NT2/D1 (cell line): ENCODE measurements at places on chromosomes 1 and 21.

- peak; percentile 60 for DNase-seq
Measured at GRCh38 chr21:18840239-18840638, 436.7 kb upstream of the TMPRSS15 start.

DNA sequence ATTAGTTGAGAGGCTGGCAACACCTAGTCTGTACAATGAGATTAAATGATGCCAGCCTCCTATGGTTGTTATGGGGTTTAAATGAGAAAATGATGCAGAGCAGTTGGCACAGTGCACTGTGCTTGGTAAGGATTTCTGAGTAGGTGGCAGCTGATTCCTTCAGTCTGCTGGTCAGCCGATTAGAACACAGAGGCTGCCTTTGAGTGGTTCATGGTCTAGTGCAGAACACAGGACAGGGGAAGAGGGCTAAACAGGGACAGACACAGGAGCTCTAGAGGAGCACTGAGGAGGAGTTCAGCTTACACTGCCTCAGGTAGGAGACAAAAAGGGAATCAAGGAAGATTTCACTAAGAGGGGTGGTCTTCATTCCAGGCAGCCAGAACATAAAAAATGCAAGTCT lies 1.4 kb downstream of the TIE1 start:
- no peak for DNase-seq

GRCh38 chr1:85571828-85572227 lies 8.7 kb upstream of the CCN1 start:
- DNase-seq, result no peak

DNA sequence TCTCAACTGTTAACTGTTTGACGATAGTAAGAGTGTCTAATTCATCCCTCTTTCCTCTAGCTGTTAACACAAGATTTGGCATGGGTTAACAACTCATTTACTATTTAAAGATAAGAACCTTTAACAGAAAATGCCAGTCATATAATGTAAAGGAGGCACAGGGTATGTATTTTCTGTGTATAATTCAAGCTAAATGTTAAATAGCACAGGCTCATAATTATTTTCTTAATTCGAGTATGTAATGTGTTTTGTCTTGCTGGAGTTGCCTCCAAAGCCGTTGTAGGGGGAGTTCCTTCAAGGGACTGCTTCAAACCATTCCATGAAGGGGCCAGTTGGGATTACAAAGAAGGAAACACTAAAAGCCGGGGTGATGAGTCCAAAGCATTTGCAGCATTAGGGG lies 111.5 kb downstream of the NCAM2 start:
- no peak for DNase-seq

- no peak for DNase-seq
Measured at GRCh38 chr1:206898089-206898914, 1.1 kb downstream of the IL24 start.

DNA sequence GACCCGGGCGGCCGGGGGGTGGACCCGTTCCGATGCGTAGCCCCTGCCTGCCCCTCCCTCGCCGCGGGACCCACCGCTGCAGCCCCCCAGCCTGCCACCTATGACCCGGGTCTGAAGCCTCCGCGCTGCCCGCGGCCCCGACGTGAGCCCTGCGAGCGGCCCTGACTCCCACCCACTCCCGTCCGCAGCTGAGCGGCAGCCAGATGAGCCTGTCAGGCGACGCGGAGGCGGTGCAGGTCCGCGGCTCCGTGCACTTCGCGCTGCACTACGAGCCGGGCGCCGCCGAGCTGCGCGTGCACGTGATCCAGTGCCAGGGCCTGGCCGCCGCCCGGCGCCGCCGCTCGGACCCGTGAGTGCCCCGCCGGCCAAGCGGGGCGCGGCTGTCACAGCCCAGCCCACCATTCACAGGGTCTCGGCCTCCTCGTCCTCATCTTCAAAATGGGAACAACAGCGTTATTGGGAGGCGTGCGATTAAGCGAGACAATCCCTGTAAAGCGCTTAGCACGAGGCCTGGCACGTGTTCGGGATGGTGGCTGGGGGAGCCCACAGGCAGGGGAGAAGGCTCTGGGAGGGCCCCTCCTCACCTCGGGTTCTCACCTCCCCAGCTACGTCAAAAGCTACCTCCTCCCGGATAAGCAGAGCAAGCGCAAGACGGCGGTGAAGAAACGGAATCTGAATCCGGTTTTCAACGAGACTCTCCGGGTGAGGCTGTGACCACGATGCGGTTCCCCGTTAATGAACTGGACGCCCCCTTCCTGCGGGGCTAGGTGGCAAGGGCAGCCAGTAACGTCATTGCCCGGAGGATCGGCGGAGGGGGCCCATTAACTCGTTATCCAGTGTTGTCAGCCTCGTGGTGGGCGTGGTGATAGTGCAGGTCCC lies 8.2 kb downstream of the SYTL1 start:
- no peak for DNase-seq

GRCh38 chr1:197252973-197253372 lies 15.1 kb upstream of the CRB1 start:
- DNase-seq, result no peak

DNA sequence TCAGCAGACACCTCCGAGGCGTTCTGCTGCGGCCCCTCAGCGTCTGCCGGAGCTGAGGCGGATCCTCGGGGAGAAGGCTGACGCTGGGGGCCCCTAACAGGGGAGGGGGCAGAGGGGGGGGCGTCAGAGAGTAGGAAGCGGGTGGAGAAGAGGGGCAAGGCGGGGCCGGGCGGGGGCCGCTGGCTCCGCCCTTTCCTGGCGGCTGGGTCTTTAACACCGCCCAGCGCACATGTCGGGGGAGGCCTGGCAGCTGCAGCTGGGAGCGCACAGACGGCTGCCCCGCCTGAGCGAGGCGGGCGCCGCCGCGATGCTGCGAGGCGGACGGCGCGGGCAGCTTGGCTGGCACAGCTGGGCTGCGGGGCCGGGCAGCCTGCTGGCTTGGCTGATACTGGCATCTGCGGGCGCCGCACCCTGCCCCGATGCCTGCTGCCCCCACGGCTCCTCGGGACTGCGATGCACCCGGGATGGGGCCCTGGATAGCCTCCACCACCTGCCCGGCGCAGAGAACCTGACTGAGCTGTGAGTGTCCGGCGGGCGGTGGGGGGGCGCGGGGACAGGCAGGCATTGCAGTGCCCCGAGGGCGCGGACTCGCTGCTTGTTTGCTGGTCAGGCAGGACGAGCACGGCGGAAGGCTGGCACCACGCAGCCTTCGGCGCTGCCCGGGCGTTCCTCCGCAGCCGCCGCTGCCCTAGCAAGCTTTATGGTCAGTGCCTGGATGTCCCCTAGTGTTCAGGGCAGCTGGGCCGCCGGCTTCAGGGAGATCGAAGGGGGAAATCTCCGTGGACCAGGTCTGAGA lies at the start of gene NTRK1:
Gene NTRK1, plus strand, starts transcription at position 238 of the 796 bp plus-strand sequence. Its CDS starts 70 bp downstream, at position 308.
- no peak for DNase-seq

DNA sequence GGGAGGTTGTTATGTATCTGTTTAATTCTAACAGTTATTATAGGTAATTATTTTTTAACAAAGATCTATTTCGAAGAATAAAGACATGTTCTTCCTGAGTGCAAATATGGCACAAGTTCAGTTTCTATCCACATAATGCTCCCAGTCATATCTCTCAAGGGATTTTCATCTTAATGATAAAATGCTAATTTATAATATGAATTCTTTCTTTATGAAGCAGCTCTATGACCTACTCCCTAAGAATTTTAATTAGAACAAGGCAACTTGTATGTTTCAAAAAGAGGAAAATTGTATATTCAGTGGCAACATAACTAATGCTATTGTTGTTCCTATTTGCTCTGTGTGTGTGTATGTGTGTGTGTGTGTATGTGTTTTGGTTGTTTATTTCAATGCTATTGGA lies 1222.1 kb upstream of the NCAM2 start:
- no peak for DNase-seq

DNA sequence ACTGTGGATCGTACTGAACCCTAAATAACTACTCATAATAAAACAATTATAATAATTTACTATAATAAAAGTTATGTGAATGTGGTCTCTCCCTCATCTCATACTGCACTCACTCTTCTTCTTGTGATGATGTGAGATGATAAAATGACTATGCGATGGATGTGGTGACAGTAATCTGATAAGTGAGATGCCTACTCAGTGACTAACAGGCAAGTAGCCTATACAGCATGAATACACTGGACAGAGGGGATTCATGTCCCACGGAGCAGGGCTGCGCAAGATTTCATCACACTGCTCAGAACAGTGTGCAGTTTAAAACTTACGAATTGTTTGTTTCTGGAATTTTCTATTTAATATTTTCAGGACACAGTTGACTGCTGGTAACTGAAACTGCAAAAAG lies 304.0 kb downstream of the DUSP10 start:
- DNase-seq, result no peak

DNA sequence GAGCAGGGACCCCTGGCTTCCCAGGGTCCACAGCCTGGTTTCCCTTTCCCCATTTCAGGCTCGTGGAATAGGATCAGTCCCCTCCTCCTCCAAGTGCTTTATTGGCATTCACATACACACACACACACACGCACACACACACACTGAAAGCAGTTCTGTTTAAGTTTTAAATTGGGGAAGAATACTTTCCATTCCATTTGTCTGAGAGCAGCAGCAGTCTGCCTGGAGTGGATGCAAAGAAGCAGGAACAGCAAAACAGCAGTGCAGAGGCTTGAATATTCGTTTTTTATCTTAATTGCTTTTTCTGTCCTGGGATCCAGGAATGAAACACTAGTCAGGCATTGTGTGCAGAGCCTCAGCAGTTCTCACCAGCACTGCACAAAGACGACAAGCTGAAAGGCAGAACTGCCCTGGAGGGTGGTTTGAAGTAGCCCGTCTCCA lies 7.1 kb downstream of the CYB561D1 start:
- DNase-seq, result no peak

- no peak for DNase-seq
Measured at GRCh38 chr1:191618181-191618580, 540.1 kb upstream of the RGS18 start.

GRCh38 chr1:222004034-222004433 lies 262.1 kb upstream of the DUSP10 start:
- DNase-seq, result no peak

- DNase-seq, result no peak
Measured at GRCh38 chr1:38997901-38998190, 6.8 kb downstream of the AKIRIN1 start.

DNA sequence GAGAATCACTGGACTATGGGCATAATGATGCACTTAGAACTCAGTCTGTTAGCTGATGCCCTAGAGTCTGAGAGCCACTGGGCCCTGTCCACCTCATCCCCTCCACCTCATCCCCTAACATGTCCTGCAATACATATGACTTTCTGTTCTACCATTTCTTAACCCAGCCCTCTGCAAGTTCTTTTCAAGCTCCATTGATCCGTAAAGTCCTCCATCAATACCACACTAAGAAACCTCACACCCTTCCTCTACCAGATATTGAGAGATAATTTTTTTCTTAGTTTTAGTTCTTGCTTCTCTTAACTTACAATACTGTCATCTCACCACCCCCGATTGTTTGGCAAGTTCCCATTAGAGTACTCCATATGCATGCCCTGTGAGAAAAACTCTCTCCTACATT lies 22.1 kb downstream of the FCRL4 start:
- DNase-seq, result no peak

DNA sequence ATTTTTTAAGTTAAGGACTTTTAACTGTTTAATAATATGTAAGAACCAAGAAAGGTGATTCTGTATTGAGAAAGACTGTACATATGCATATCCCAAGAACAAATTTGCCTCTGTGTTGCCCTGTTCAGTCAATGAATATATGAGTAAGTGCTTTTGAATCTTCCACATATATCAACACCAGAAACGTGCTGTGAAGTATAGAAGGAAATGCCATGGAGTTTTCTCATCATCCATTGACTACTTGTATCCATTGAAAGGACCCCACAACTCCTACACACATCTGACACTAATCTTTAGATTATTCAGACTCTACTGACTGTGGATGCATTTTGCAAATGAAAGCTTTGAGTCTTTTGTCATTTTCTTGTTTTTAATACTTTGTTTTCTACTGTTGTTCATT lies 366.9 kb downstream of the S1PR1 start:
- DNase-seq, result no peak

GRCh38 chr1:236307435-236307834 lies 25.7 kb upstream of the ERO1B start:
- DNase-seq, result no peak

DNA sequence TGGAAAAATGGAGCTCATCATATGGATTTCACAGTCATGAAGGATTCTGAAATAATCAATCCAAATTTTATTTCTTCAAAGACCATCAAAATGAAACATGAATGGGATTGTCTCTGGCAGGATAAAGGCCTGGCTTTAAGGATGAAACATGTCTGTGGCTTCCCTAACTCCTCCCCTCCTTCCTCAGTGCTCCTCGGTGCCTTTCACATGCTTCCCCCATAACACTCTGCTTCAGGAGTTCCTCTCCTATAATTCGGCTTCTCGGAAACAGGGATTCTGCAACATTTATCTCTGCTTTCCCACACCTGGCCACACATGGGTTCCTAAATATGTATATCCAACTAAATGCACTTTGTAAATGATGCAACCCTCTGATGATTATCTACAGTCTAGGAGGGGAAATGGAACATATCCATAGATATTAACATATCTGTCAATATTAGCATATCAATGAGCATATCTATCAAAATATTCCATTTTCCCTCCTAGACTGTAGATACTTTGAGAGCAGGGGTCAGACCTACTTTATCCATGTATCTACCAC lies 153.8 kb downstream of the PLPP3 start:
- DNase-seq, result no peak

GRCh38 chr1:241749041-241749944 lies 97.2 kb downstream of the WDR64 start:
- no peak for DNase-seq

- DNase-seq, result no peak
Measured at GRCh38 chr1:184622136-184622823, 132.4 kb downstream of the EDEM3 start.

DNA sequence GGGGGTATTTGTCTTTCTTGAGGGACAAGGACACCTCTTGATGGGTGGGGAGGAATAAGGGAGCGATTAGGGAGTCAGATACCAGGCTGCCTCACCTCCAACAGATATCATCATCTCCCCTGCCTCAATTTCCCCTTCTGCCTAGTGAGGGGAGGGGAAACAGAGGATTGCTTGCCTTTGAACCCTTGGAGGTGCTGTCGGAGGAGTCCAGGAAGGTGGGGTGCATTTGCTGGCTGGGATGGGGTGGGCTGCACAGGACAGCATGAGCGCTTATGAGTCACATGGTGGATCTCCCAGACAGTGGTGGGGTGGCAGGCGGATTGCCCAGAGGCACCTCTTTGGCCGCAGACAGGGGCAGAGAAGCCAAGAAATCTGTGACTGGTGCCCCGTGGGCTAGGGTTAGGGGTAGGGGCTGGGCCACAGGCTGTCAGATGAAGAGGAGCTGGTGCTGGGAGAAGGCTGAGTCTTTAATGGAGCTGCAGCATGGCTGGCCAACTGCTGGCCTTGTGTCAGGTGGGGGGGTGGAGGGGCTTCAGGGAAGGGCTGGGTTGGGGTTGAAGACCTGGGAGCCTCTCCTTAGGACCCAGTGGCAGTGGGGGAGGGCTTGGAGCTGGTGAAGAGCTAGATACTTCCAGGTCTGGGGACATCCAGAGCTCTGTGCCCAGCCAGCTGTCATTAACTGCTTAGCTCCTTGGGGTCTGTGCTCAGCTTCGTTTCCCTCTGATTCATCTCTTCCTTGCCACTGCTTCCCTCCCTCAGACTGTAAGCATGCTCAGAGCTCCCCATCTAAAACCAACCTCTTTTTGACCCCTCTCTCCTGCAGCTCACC lies 7.0 kb upstream of the ADORA1 start:
- DNase-seq, result no peak

GRCh38 chr1:26014179-26014578 lies 7.4 kb upstream of the EXTL1 start:
- DNase-seq, result no peak

- DNase-seq, result no peak
Measured at GRCh38 chr1:215895276-215895675, 328.2 kb downstream of the KCTD3 start.

GRCh38 chr1:202516434-202516877 lies 168.0 kb downstream of the PPP1R12B start:
- no peak for DNase-seq
